Transverse colon (tissue), 4 donors: ENCODE measurements at places on chromosomes 16 and 17. TPM values are rescaled to one million over a fixed set of nuclear protein-coding genes. Genes with fewer than 3 reads are reported as not detected.

DNA sequence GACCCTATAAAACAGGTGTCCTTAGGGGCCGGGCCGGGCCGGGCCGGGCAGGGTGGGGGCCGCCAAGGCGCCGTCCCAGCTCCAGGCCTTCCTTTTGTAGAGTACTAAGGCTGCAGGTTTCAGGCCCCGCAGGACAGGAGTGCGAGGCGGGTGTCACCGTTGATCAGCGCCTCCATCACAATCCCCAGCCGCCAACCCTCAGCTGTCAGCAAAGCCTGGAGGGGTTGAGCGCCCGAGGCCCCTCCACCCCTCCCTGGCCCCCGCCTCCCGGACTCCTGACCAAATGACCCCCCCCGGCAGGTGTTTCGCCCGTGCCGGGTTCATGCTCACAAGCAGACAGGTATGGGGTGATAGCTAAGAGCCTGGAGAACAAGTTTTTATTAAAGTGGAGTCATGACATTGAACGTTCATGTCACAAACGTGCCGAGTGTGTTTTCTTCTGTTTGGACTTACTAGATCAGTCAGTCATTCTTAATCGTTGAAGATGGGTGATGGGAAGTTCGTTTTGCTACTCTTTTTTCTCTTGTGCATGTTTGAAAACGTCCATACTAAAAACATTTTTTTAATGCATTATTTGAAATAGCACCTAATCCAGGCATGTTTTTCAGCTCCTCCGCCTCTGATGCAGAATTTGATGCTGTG is 534 bp downstream of the ARL2BP start:
- peak; percentile 57 for DNase-seq
- no peaks in the 10 kb centered on the region for H3K27me3 ChIP-seq
- peaks cover 28% of the 10 kb centered on the region for H3K4me1 ChIP-seq
- peak overlapping the region; percentile 78 for H3K4me3 ChIP-seq

GRCh38 chr17:73007407-73007806 is 85.1 kb downstream of the SLC39A11 start:
- H3K27me3 ChIP-seq: no peaks in the 10 kb centered on the region
- no peaks in the 10 kb centered on the region for H3K36me3 ChIP-seq
- H3K4me1 ChIP-seq: no peaks in the 10 kb centered on the region
- DNase-seq: peak; percentile 23
- H3K27ac ChIP-seq: no peak overlapping the region

Gene PLCG2
- 35.6 TPM for total RNA-seq

DNA sequence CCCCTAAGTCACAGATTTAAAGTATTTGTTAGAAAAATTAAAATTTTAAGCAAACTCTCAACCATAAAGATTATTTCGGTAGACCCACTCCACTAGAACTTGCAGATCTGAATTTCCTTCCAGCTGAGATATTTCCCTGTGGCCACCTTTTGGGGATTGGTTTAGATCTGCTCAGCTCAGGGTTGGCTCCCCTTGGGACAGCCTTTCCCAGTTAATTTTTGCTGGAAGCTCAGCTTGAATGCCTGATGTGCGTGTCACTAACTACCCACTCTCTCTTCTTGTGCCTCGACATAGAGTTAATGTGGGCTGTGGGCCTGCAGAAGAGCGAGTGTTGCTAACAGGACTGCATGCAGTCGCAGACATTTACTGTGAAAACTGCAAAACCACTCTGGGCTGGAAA is 57.6 kb downstream of the YPEL2 start:
- H3K36me3 ChIP-seq: no peaks in the 10 kb centered on the region
- no peak overlapping the region for H3K4me3 ChIP-seq
- DNase-seq: no peak
- H3K27ac ChIP-seq: no peak overlapping the region
- peaks cover 5% of the 10 kb centered on the region for H3K4me1 ChIP-seq
- H3K27me3 ChIP-seq: no peaks in the 10 kb centered on the region

Gene KRTAP1-5
- total RNA-seq: not detected

DNA sequence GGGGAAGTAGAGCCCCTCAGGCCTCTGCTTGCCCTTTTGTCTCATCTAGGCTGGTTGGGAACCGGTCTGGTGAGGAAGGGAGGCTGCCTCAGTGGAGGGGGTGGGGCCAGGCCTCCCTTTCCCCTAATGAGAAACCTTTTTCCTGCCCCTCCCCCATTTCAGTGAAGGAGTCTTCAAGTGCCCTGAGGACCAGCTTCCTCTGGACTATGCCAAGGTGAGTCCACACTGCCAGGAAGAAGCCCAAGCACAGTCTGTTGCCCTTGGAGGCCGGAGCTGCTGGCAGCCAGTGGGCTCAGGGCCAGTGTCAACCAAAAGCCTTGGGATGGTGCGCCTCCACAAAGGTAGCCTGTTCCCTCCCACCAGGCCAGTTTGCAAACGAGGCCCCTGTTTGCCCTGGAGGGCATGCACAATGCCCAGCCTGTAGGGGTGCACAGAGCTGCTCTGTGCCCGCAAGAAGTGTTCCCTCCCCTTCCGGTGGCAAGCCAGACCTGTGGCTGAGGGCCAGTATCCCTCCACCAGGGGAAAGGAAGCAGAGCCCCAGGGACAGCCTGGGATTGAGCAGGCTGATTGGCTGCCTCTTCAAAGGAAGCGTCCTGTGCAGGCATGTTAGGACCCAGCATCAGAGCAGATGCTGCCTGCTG is 3.4 kb downstream of the TRAF4 start:
- peak; percentile 78 for DNase-seq
- no peaks in the 10 kb centered on the region for H3K36me3 ChIP-seq
- peak overlapping the region; percentile 81 for H3K4me3 ChIP-seq
- peak overlapping the region; percentile 99 for H3K27ac ChIP-seq
- no peaks in the 10 kb centered on the region for H3K27me3 ChIP-seq
- H3K4me1 ChIP-seq: peaks cover 58% of the 10 kb centered on the region

- no peak overlapping the region for H3K27ac ChIP-seq
- H3K4me3 ChIP-seq: no peak overlapping the region
- H3K27me3 ChIP-seq: no peaks in the 10 kb centered on the region
- no peaks in the 10 kb centered on the region for H3K4me1 ChIP-seq
- no peaks in the 10 kb centered on the region for H3K36me3 ChIP-seq
Measured at GRCh38 chr16:14056970-14057369, 14.1 kb upstream of the MRTFB start.

- H3K4me3 ChIP-seq: no peak overlapping the region
- no peaks in the 10 kb centered on the region for H3K36me3 ChIP-seq
- H3K27ac ChIP-seq: no peak overlapping the region
- DNase-seq: no peak
Measured at GRCh38 chr17:44593156-44593555, 35.9 kb downstream of the FZD2 start.

GRCh38 chr17:10372906-10373305 is at the start of gene MYH13:
MYH13 (minus strand) TSS chr17:10373006; CDS start chr17:10364530, 8,476 bp downstream.
- H3K4me1 ChIP-seq: no peaks in the 10 kb centered on the region
- no peak within 1 kb of the TSS for H3K27ac ChIP-seq
- H3K36me3 ChIP-seq: no peaks in the 10 kb centered on the region
- no peaks in the 10 kb centered on the region for H3K27me3 ChIP-seq
- no peak within 1 kb of the TSS for H3K4me3 ChIP-seq

Gene TBX21
- total RNA-seq: 18.3 TPM

- H3K4me1 ChIP-seq: peaks cover 24% of the 10 kb centered on the region
- peak overlapping the region; percentile 82 for H3K4me3 ChIP-seq
- H3K27me3 ChIP-seq: peaks cover 13% of the 10 kb centered on the region
- H3K36me3 ChIP-seq: no peaks in the 10 kb centered on the region
- peak; percentile 64 for DNase-seq
- peak overlapping the region; percentile 83 for H3K27ac ChIP-seq
Measured at GRCh38 chr16:4937782-4938682, 1.1 kb upstream of the PPL start.

Gene INTS2
- total RNA-seq: 1.9 TPM

DNA sequence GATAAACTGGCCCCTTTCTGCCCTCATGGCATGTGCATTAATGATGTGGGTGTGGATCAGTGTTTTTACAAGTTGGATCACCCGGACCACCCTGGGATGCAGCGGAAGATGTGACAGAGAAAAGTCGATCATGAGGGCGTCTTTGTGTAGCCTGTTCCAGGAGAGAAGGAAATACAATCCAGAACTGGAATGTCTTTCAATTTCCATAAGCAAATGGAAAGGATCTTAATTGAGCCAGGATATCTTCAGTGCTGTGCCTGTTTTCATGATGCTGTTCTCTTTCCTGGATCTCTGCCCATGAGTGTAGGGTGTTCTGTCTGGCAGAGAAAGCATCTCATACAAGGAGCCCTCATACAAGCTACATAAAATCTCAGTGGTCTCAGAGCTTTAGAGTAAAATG is 481.4 kb downstream of the XYLT1 start:
- H3K36me3 ChIP-seq: no peaks in the 10 kb centered on the region
- H3K4me3 ChIP-seq: no peak overlapping the region
- H3K27ac ChIP-seq: no peak overlapping the region
- H3K27me3 ChIP-seq: no peaks in the 10 kb centered on the region

GRCh38 chr17:20156196-20157000 is 147.2 kb downstream of the SPECC1 start:
- peak overlapping the region; percentile 82 for H3K4me3 ChIP-seq
- peak overlapping the region; percentile 92 for H3K27ac ChIP-seq
- H3K27me3 ChIP-seq: no peaks in the 10 kb centered on the region

- peaks cover 11% of the 10 kb centered on the region for H3K4me1 ChIP-seq
- no peaks in the 10 kb centered on the region for H3K36me3 ChIP-seq
- peak overlapping the region; percentile 86 for H3K27ac ChIP-seq
- H3K4me3 ChIP-seq: peak overlapping the region; percentile 40
- DNase-seq: peak; percentile 32
Measured at GRCh38 chr16:969508-970385, 1.0 kb downstream of the LMF1 start.

DNA sequence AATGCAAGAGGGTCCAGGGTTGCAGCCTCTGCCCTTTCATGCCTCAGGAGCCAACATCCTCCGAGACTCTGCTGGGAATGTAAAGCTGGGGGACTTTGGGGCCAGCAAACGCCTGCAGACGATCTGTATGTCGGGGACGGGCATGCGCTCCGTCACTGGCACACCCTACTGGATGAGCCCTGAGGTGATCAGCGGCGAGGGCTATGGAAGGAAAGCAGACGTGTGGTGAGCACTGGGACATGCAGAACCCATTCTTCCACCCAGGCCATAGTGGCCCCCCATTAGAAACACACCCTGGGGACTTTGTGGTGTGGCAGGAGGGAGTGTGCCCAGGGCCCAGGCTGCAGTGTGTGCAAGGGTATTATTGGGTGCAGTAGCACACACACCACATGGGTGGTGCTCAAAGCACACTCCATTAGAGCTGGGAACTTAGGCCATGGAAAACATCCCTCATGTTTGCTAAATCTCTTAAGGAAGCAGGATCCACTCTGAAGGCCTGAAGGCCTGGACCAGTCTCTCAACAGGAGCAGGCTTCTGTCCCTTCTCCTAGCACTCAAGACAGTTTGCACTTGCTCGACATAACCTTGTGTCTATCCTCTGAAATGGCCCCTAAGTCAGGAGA is 7.6 kb downstream of the LIMD2 start:
- peaks cover 17% of the 10 kb centered on the region for H3K36me3 ChIP-seq
- DNase-seq: no peak
- no peaks in the 10 kb centered on the region for H3K27me3 ChIP-seq
- no peaks in the 10 kb centered on the region for H3K4me1 ChIP-seq

DNA sequence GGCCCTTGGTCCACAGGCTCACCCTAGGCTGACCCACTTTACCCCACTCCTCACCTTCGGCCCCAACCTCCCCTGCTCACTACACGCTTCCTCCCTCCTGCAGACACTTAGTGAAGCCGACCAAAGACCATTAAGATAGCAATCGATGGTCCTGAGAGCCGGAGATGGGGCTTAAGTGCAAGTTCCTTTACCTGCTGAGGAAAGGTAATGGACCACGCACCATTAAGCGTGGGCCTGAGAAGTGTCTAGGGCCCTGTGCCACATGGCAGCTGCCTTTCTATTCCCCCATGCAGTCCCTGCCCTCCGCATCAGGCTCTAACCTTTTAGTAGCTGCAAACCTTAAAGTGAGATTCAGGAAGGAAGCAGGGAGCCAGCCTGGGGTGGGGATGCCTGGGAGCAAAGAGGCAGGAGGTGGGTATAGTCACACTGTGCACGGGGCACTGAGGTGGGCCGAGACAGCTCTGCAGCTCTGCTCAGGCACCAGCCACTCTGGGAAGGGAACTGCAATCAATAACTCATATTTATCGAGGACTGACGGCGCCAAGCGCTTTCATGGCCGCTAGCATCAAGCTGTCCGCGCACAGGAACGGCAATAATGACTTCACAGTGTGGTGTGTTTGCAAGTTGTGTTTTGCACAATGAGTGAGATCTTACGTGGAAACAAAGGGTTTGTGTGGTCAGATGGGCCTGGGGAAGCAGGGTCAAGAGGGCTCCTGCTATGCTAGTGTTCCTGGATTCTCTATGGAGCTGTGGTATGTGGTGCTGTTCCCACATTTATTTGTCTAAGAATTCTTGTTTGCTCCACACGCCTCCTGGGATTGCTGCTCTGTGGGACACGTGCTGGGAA is 84.9 kb upstream of the CDC42EP4 start:
- DNase-seq: no peak
- no peak overlapping the region for H3K4me3 ChIP-seq
- H3K4me1 ChIP-seq: no peaks in the 10 kb centered on the region
- no peaks in the 10 kb centered on the region for H3K36me3 ChIP-seq
- H3K27ac ChIP-seq: no peak overlapping the region

Gene ABCA3
- 8.6 TPM for total RNA-seq

Gene PNPO
- 7.4 TPM for total RNA-seq

DNA sequence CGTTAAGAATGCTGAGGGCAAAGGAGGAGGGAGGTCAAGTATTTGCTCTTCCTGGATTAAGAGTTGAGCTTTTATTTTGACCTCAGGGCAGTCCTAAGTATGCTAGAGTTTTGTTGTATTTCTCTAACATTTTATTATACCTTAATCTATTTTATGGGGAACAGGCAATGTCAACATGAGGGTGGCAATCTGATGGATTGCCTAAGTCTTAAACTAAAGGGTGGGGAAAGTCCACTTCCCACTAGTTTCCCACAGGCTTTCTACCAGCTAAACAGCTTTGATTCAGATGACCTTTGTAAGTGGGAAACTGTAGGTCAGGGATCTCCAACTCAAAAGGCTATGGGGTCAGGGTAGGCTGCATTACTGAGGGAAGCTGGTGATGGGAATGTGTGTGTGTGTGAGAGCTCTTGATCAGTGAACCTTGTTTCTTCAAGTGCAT is 24.9 kb downstream of the HSD17B2 start:
- no peaks in the 10 kb centered on the region for H3K36me3 ChIP-seq
- H3K4me3 ChIP-seq: no peak overlapping the region
- H3K27ac ChIP-seq: peak overlapping the region; percentile 3
- no peak for DNase-seq
- no peaks in the 10 kb centered on the region for H3K27me3 ChIP-seq
- peaks cover 32% of the 10 kb centered on the region for H3K4me1 ChIP-seq

DNA sequence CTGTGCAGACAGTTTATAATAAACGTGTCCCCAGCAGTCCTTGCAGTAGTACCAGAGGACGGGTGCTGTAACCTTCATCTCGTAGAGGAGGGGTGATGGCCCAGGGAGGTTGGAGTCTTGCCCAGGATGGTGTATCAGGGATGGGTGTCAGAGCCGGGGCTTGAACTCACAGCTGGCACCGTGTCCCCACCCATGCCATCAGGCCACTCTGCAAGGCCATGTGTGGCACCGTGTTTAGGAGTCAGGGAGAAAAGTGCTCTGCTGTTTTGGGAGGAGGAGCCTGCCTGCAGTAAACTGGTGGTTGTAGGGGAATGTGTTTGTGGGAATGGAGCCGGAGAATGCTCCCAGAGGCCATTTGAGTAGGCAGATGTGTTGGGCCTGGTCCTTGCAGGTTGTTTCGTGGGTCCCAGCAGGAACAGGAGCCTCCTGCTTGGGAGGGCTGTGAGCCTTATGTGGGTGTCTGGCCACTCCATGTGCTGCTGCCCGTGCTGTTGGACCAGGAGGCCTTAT is 1.7 kb downstream of the ADORA2B start:
- peaks cover 49% of the 10 kb centered on the region for H3K4me1 ChIP-seq
- peaks cover 10% of the 10 kb centered on the region for H3K27me3 ChIP-seq
- DNase-seq: peak; percentile 47
- peak overlapping the region; percentile 76 for H3K4me3 ChIP-seq
